ENCODE measurements at places on chromosomes 12 and 14. TPM values are rescaled to one million over a fixed set of nuclear protein-coding genes. Genes with fewer than 3 reads are reported as not detected.

Gene CKB
- 63.3 TPM for total RNA-seq

- no peak for DNase-seq
Measured at GRCh38 chr12:2638273-2639019, 156.3 kb upstream of the FKBP4 start.

Gene LGR5
- 0.07 TPM for total RNA-seq

Gene PAPLN
- total RNA-seq = 0.44 TPM

GRCh38 chr14:93084866-93085857 lies 30.6 kb downstream of the ITPK1 start:
- no peak for DNase-seq

DNA sequence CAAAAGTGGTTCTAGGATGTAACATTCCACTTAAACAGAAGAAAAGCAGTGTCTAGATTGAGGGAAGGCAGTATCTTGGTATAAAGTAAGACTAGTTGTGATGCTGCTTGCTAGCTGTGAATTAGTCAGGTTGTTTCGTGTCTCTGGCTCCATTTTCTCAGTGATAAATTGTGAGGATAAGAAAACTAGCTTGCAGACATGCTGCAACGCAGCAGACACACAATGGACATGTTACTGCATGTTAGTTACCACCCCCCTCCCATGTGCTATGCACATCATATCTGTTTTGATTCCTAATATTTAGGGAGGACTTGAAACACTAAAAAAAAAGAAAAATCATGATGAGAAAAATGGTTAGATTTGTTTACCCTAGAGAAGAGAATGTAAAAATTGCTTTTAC lies 2.9 kb downstream of the CCNK start:
- DNase-seq = no peak

All from M059J (cell line).